NCI-H69 (cell line): ENCODE measurements at places on chromosomes 5 and 9.
A peak's percentile ranks its signal among the peaks of the same experiment; 100 is the strongest.

DNA sequence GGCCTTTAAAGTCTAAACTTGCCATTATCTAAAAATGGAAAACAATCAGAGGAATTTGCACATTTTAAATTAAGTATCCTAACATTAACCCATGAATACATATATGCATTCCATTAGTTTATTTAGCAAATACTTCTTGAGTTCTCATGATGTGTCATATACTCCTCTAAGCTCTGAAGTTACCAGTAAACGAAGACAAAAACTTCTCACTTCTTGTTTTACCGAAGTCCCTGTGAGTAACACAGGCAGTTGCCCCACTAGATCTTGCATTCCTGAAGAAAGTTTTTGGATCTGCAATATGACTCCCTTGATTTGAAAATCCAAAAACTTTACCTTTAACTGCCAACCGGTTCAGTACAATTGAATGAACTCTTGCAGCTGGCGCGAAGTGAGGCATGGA lies 439.0 kb upstream of the MPDZ start:
- no peak for DNase-seq

DNA sequence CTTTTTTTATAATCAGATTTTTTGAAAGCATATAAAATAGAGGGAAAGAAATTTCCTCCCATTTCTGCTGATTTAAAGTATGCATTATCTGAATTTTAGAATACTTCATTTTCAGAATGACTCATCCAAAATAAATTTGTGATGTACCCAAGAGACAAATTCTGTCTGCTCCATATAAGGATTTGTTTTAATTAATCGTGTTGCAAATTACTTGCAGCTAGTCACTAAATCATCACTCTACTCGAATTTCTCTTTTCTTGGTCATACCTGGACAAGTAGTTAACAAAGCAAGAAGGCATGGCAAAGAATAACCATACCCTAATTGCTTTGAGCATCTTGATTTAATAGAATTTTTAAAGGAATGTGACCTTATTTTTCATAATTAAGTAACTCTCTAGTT lies 284.1 kb upstream of the GRAMD2B start:
- DNase-seq, result peak; percentile 23

DNA sequence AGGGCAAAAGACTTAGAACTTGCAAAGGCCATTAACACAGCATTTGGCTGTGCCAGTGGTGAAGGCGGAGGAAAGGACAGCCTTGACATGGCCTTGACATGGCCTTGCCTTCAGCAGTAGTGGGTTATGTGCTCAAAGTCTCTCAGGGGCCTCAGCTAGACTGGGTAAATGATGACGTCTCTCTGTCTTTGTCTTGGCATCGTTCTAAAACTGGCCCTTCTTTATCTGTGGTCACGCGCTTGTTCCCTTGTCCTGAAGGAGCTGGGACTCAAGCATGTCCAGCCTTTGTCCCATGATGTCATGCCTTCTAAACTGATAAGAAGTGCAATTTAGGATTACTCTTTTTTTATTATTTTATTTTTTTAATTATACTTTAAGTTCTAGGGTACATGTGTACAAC lies 88.7 kb upstream of the ATP10B start:
- DNase-seq, result no peak

DNA sequence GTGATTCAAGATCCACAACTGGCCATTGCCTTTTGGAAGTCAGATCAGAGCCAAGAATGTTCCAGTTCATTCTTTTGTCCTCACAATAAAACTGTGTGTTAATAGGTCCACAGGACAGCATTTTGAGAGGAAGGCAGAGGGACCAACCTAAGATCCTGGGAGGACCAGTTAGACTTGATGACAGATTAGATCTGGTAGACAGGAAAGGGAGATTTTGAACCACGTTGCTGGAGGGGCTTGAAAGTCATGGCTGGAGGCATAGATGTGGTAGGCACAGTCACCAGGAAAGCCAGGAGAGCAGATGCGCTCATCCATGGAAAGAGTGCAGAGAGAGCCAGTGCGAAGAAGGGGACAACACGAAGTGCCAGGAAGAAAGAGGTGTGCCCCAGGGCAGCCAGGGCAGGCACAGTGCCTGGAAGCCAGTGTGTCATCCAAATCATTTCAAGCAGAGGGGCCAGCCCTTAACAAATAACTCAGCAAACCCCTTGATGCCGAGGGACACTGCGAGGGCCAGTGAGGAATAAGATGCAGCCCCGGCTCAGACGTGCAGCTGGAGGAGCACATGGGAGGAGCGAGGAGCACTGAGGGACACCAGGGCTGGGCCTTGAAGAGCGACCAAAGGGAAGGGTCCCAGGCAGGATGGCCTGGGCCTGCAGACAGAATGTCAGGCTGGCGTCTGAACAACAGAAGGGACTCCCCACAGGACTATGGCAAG lies 12.8 kb upstream of the SLC2A8 start:
- no peak for DNase-seq

GRCh38 chr9:33082128-33082527 lies 5.7 kb upstream of the SMU1 start:
- DNase-seq, result peak; percentile 25

- DNase-seq, result no peak
Observed at GRCh38 chr5:44943647-44944046, 134.9 kb downstream of the MRPS30 start.

GRCh38 chr5:143471041-143471509 lies 67.6 kb upstream of the NR3C1 start:
- DNase-seq, result no peak

DNA sequence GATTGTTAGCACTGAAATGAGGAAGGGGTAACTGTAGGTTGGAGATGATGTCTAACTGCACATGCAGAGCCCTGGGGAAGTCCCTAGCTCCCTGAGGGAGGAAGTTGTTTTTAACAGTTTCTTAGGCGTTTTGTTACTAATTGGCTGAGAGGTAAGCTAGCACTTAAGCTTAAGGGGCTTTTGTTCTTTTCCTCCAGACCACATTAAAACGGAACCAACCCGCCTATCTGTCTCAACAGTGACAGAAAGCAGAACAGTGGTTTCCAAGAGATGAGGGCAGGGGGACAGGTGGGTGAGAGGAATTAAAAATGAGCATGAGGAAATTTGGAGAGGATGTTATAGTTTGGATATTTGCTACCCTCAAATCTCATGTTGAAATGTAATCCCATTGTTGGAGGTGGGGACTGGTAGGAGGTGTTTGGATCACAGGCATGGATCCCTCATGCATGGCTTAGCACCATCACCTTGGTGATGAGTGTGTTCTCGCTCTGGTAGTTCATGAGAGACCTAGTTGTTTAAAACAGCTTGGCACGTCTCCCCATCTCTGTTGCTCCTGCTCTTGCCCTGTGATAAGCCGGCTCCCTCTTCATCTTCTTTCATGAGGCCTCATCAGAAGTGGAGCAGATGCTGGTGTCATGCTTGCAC lies 38.9 kb downstream of the LYRM7 start:
- peak; percentile 87 for DNase-seq

GRCh38 chr5:10600626-10601245 lies 36.9 kb downstream of the ANKRD33B start:
- peak; percentile 54 for DNase-seq

DNA sequence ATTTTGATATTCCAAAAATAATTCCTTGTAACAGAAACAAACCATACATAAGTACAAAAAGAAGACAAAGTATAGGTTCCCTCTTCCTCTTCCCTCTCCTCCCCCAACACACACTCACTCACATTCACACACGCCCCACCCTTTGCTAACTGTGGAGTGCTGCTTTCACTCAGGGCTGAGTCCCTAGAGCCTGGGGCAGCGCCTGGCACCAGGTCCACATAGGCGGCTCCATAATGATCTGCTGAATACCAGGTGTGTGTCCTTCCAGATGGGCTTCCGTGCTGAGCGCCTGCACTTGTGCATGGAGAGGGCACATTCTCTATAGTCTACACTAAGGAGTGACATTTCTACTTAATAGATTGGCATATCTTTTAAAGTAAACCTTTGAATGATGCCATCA lies 3.7 kb downstream of the SEMA4D start:
- peak; percentile 91 for DNase-seq

DNA sequence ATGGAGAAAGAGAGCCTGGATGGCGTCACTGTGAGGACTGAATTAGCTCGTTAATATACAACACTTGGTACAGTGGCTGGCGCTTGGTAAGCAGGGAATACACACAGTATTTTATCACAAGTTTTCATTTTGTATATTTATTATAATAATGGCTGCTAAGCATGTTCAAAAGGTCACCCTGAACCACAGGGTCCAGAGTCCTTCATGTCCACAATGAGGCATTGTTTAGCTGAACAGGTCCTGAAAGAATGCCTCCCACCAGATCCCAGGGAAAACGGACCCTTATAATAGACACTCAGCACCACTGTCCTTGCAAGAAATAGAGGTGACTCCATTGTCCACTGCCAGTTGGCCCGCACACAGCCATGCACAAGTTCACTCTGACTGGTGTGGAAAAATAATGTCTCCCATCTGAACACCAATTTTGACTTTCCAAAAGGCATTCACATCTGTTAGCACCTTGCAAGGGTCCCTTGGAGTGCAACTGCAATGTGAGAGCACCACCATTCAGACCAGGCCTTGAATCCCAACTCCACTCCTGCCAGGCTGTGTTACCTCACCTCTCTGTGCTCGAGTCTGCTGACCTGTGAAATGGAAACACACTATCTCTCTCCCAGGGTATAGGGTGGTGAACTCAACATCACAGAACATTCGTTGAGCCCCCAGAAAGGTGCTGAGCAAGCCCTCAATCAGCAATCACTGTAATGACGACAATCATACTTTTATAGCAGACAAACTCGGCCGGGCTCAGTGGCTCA lies 3.9 kb downstream of the VDAC1 start:
- DNase-seq, result no peak

DNA sequence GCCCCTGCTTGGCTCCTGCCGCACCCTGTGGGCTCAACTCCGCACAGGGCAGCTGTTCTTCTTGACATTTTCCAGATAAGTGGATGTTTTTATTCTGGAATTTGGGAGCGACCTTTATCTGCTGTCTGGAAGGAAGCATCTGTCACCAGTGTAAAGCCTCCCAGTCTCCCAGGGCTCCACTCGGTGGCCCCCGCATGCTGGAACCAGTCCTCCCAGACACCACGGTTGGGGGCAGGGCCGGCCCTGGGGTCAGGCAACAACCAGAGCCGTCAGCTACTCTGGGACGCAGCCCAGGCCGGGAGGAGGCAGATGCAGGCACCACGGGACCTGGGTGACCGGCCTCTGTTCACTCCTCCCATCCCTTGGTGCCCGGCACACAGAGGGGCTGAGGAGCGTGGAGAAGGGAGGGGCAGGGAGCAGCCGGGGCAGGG lies 92.8 kb upstream of the ADAMTS2 start:
- DNase-seq, result no peak

- peak; percentile 75 for DNase-seq
Observed at GRCh38 chr5:153159616-153160015, 330.9 kb upstream of the GRIA1 start.

DNA sequence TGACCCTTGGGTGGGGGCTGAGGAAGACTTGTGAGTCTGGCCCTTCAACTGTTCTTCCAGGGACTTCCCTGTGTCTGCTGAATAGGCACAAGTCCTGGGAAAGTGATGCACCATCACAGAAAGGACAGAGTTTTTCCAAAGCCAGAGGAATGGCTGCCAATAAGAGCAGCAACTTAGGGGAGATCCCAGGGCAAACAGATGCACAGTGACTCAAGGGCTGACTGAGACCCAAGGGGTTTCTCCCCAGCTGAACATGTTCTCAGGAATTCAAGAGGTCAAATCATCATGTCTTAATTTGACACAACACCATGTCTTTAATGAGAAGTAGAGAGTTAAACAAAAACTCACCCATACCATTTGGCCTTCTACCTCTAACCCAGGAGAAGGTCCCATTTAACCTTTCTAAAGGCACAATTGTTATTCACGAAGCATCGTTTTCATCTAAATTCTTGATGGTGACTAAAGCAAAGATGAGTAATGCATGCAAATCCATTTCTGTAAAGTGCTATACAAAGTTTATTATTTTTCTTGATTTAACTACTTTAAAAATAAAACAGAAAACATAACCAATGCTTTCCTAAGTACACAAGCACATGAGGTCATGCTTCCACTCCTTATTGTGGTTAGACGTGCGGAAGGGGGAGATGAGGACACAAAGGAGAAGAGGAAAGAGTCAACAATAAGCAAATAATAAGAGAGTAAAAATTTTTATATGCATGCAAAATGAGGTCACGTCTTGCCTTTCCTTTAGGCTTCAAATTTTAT lies 324.1 kb downstream of the PLK2 start:
- DNase-seq, result no peak

DNA sequence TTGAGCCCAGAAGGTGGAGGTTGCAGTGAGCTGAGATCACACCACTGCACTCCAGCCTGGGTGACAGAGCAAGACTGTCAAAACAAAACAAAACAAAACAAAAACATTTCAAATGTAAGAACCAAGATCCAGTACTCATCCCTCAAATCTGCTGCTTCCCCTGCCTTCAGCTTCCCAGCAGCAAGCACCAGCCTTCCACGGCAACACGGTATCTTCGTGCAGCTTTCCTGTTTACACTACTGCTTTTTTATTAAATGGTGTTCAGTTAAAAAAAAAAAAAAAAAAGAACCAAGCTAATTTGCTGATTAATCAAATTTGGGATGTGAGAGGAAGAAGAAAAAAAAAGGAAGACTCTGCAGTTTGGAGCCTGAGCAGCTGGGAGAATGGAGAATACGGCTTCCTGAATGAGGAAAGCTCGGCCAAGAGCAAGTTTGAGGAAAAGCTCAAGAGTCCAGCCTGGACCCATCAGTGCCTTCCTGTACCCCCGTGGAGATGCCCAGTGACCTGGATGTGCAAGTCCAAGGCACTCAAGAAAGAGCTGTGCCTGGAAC lies 28.0 kb upstream of the SLC2A8 start:
- no peak for DNase-seq

DNA sequence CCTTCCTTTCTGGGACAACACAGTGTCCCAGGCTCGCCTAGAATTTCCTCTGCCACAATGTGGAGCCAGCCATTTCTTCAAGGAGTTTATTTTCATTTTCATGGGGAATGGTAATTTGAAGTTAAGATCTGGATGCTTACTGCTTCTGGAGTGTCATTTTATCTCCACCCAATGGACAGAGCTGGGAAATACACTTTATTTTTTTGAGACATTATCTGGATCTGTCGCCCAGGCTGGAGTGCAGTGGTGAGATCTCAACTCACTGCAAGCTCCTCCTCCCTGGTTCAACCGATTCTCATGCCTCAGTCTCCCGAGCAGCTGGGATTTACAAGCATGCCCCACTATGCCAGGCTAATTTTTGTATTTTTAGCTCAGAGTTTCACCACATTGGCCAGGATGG lies 12.7 kb upstream of the THG1L start:
- DNase-seq, result peak; percentile 41

- peak; percentile 96 for DNase-seq
Observed at GRCh38 chr9:3508521-3509291, 17.1 kb downstream of the RFX3 start.

DNA sequence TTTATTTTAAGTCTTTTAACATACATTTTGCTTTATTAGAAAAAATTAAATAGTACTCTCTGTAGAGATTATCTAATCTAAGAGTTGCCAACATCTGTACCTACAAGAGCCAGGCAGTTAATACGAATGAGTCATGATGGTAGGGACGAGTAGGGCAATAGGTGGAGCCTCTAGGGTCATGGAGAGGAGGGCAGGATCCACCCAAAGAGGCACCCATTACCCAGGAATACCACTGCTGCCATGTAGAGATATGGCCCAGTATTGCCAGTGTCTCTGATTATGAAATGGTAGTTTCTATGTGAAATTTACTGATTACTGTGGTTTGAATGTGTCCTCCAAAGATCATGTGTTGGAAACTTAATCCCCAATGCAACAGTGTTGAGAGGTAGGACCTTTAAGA lies 170.4 kb downstream of the PIK3R1 start:
- no peak for DNase-seq

- peak; percentile 61 for DNase-seq
Observed at GRCh38 chr9:76542360-76542759, 83.4 kb downstream of the GCNT1 start.

- peak; percentile 80 for DNase-seq
Observed at GRCh38 chr5:61055434-61056006, 106.7 kb downstream of the SMIM15 start.

GRCh38 chr5:111602817-111603445 lies 90.6 kb upstream of the STARD4 start:
- DNase-seq, result no peak
